ENCODE measurements at places on chromosomes 6 and 20. TPM values are rescaled to one million over a fixed set of nuclear protein-coding genes. Genes with fewer than 3 reads are reported as not detected.
A peak's percentile ranks its signal among the peaks of the same experiment; 100 is the strongest.

DNA sequence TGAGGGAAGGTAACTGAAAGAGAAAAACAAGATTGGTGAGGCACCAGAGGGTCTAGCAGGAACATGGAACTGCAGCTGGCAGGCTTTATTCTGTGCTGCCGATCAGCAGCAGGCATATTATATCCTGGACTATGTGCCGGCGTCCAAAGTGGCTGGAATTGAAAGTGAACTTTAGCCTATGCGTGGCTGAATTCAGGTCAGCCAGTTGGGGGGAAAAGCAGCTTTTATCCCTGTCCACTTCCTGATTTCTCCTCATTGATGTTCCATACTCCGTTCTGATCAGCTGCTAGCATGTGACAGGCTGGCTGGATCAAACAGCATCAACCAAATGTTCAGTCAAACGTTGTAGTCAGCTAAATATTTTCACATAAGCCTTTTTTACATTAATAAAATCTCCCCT lies 99.0 kb downstream of the CAP2 start:
- no peak for DNase-seq

HUS1B gene
- 0.24 TPM for total RNA-seq

DNA sequence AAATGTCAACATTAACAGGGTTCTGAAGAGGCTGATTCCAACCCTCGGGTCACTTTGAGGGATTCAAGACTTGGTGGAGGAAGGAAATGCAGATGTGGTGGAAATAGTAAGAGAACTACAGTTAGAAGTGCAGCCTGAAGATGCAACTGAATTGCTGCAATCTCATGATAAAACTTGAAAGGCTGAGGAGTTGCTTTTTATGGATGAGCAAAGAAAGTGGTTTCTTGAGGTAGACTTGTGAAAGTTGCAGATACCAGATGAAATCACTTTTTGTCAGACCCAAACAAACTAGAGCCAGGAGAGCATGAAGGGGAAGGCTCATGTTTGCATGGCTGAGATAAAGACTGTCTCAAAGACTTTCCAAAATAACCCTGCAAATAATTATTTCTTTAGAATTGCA lies 16.2 kb downstream of the ANKRD6 start:
- DNase-seq, result no peak

GRCh38 chr20:17657079-17657825 lies 24.8 kb downstream of the RRBP1 start:
- DNase-seq, result no peak

- no peak for DNase-seq
These were observed 15.9 kb downstream of the BCL2L1 start for GRCh38 chr20:31706607-31707257.

GRCh38 chr6:36814249-36814648 lies 25.0 kb downstream of the CPNE5 start:
- DNase-seq, result no peak

DNA sequence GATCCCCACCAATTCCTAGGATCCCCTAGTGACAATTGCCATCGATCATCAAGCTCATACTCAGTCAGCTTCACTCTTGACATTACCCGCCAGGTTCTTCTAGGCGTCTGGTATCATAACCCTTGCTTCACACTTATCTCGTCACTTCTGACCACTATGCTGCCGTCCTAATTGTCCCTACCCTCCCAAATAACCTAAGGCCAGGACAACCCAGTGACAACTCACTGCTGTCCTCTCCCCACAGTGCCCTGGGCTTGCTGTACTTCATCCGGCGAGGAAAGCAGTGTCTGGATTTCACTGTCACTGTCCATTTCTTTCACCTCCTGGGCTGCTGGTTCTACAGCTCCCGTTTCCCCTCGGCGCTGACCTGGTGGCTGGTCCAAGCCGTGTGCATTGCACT lies 3.7 kb downstream of the SYS1 start:
- no peak for DNase-seq

GRCh38 chr6:35053701-35054100 lies 87.4 kb downstream of the TCP11 start:
- no peak for DNase-seq

SPTLC3 gene
- not detected for total RNA-seq

STMN3 gene
- 1.1 TPM for total RNA-seq

DNA sequence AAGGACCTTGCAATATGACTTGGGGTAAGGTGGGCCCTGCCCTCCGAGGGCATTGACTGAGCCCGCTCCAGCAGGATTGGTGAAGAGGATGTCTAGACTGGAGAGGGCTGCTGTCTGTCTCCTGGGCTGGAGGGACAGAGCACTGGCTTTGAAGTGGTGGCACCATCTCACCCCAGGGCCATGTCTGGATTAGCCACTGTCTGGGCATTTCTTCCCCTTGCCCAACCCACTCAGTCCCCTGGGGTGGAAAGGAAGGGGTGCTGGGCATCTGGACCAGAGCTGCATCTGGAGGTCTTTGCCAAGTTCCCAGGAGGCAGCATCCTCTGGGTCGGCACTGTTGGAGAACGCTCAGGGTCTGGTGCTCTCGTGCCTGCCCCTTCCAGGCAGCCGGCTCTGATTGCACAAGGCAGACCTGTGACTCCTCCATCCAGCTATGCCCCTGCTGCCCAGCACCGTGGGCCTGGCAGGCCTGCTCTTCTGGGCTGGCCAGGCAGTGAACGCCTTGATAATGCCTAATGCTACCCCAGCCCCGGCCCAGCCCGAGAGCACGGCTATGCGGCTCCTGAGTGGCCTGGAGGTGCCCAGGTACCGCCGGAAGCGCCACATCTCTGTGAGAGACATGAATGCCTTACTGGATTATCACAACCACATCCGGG lies at the start of gene R3HDML:
Gene R3HDML (plus strand): TSS at position 319 of the 656 bp plus-strand sequence. CDS start 115 bp downstream, at position 434.
- DNase-seq, result no peak

EDN1 gene
- 6.7 TPM for total RNA-seq

DNA sequence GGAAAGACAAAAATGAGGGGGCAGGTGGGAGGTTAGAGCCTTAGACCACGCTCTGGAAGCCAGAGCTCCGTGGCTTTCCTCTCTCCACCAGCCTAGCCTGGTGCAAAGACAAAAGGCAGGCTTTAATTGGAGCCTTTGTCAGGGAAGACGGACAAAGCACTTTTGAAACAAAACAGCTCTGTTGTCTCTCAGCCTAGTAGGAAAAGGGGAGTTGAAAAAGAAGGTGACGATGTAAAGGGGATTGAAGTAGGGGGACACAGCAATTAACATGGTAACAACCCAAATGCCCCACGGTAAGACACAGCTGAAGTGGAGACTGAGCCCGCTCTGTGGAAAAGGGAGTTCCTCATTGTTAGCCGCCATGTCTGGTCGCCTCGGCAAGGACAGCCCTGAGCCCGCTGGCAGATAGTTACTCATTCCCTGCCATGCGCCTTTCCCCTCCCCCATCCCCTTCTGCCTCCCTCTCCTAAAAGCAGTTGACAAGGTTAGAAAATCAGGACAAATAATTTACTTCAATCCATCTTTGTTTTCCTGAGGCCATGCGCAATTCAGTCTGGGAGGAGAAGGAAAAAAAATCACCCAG lies 93.0 kb downstream of the TCP11 start:
- DNase-seq, result no peak

- no peak for DNase-seq
These were observed 66.3 kb upstream of the BMP5 start for GRCh38 chr6:55941702-55942101.

VIP gene
- total RNA-seq, result not detected

DLK2 gene
- total RNA-seq, result 1.9 TPM

GRCh38 chr6:4313044-4313686 lies 177.8 kb upstream of the ECI2 start:
- DNase-seq, result peak; percentile 95

DNA sequence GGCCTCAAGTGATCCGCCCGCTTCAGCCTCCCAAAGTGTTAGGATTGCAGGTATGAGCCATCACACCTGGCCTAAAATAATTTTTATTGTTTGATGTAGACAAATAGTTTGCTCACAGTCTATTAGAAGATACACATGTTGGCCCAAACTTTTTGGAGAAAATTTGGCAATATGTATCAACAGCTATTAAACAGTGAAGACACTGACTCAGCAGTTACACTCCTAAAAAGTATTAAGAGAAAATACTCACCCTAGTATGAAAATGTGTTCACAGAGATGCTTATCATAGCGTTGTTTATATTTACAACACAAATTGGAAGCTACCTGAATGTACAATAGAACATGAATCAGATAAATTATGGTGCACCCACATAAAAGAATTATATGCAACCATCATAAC lies 173.1 kb downstream of the WDR27 start:
- no peak for DNase-seq

GRCh38 chr6:138571181-138571580 lies 71.9 kb upstream of the NHSL1 start:
- DNase-seq, result no peak

DNA sequence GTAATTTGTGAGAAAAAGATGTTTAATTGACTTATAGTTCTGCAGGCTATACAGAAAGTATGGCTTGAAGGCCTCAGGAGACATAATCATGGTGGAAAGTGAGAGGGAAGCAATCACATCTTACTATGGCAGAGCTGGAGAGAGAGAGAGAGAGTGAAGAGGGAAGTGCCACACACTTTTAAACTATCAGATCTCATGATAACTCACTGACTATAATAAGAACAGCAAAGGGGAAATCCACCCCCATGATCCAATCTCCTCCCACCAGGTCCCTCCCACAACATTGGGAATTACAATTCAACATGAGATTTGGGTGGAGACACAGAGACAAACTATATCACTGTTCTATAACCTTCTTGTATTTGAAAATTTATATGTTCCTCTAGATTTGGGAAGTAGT lies 117.2 kb upstream of the BMP5 start:
- no peak for DNase-seq

DNA sequence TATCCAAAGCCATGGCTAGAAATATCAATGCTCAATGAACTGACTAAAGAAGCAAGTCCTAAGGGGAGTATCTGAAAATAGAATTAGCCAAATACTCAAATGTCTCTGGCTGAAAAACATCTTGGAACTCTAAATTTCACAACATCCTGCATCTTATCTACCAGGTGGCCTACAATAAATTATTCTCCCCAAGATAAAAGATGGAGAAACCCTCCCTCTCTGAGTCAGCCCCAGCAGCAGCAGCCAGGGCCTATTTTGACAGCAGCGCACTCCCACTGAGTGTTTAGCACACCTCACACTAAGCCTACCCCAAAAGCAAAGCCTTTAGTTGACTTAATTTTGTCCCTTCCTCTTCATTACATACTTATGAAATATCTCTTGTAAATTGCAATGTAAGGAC lies 5.9 kb downstream of the CALHM6 start:
- no peak for DNase-seq

- DNase-seq, result no peak
These were observed 39.3 kb upstream of the ID1 start for GRCh38 chr20:31565699-31566318.

GRCh38 chr6:47651505-47651944 lies 46.9 kb upstream of the ADGRF4 start:
- DNase-seq, result peak; percentile 38

HLA-DQA1 gene
- total RNA-seq, result not detected

GRCh38 chr20:35742741-35743523 lies 872 bp upstream of the RBM39 start:
- no peak for DNase-seq

MOG gene
- total RNA-seq, result not detected

DNA sequence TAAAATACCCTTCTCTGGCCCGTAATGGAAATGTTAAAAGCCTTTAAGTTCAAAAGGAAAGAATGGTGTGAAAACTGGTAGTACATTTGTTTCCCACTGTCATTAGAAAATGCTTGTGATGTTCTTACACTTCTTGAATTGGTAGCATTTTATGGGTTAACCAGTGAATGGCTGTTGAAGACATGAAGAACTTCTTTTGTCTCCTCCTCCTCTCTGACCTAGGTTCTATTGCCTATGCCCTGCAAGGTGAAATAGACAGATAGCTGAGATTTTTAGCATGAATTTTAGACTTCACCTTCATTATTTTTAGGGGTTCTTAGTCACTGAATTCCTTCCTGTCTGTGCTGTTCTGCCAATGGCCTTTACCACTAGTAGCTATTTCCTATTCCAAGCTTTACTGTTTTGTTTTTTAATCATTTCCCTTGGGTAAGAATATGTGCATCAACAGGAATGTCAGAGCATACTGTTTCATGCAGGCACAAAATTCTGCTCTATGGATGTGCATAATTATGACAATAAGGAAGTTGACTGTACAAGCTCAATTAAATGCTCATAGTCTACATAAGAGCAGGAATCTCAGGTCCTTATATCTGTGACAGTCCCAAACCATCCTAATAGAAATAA lies 4.9 kb downstream of the TNFAIP3 start:
- DNase-seq, result peak; percentile 48

TMEM244 gene
- total RNA-seq, result not detected

DNA sequence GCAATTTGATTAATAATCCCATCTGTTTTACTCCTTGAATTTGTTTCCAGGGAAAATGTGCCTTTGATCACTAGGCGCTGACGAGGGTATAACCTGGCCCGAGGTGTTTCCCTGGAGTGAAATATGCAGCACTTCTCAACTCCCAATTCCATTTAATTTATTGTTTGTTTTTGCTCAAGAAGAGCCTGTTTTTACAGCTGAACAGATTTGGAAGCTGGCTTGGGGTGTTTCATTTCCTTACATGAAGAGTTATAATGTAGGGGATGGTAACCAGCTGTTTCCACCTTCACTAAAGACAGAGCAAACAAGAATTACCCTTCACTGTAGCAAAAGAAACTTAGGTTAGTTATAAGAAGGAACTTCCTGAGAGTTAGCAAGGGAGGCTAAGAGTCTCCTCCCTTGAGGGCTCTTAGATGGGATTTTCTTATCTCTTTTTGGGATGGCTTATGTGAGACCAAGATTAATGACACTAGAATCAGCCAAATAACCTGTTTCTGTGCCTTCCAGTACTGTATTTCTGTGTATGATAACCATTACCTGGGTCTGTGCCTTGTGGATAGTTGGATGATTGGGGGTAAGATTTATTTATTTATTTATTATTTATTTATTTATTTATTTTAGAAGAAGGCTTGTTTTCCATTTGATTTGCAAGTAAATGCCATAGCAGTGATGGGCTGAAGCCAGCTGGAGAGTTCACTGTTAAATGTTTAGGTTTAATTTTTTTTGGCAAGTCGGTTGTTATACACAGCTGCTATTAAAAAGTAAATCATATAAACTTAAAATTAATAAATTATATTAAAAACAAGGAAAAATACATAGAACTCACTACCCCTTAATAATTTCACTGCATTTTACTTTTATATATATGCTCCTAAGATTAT lies 162.2 kb upstream of the BMP2 start:
- no peak for DNase-seq

CST2 gene
- total RNA-seq, result not detected

SLC17A9 gene
- total RNA-seq, result 37.4 TPM

DNA sequence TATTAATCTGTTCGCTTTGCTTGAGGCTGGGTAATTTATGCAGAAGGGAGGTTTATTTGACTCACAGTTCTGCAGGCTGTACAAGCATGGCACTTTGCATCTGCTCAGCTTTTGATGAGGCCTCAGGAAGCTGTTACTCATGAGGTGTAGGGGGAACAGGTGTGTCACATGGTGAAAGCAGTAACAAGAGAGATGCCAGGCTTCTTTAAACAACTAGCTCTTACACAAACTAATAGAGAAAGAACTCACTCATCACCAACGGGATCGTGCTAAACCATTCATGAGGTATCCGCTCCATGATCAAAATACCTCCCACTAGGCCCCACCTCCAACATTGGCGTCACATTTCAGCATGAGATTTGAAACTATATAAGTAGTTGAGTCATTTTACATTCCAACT lies 34.4 kb upstream of the GCLC start:
- no peak for DNase-seq

GRCh38 chr6:3394671-3395070 lies 62.2 kb downstream of the SLC22A23 start:
- DNase-seq, result no peak

GRCh38 chr6:168090706-168091105 lies 11.7 kb upstream of the FRMD1 start:
- no peak for DNase-seq

OR2B6 gene
- not detected for total RNA-seq

BHLHE23 gene
- not detected for total RNA-seq

SLC22A1 gene
- 0.21 TPM for total RNA-seq

All from HFFc6 (cell line).